Brain (organoid and tissue), 16 donors: ENCODE measurements at places on chromosomes 5 and 9.

GRCh38 chr9:28206280-28206679 is 633.0 kb upstream of the C9orf72 start:
- no peak for DNase-seq

DNA sequence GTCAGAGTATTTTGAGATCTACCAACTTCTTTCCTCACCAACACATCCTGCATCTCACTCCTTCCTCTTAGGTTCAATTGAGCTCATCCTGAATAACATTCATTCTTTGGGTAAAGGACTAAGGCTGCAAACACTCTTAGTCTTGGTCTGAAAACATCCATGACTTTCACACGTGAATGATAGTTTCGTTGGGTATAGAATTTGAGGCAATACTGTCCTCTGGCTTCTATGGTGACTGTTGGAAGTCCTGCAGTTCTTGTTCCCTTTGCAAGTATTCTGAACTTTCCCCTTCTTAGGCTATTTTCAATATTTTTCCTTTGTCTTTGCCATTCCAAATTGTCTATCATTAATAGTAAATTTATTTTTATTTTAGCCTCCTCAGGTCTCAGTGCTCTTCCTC is 185.4 kb downstream of the ROR2 start:
- no peak for DNase-seq

- DNase-seq: peak; percentile 14
Measured at GRCh38 chr9:104836235-104836634, 72.3 kb downstream of the NIPSNAP3B start.

DNA sequence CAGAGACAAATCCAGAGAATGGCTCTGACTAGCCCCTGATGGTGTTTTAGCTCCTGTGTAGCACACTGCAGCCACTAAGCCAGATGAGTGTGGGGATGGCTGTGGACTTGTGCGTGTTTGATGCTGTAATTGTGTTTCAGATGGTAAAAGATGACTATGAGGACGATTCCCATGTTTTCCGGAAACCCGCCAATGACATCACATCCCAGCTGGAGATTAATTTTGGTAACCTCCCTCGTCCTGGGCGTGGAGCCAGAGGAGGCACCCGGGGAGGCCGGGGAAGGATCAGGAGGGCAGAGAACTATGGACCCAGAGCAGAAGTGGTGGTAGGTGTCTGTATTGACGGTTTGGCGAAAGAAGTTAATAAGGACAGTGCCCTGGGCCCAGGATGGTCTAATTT is 38.0 kb downstream of the HABP4 start:
- DNase-seq: no peak

DNA sequence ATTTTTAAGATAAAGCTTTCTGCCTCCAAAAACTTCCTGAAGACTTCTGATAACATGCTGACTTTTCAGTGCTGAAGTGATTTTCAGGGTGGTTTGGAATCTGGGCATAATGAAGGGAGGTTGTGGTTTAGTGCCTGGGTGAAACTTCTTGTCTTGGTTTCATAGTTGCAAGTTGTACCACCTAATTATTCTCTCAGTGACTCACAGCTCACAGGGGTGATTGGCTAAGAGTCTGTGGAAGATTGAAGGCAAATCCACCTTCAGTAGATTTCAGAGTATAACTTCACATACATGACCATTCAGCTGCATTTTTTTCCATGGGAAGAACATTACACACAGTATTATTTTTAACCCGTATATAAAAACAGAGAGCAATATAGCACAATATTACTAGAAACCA is 199.9 kb downstream of the PTTG1 start:
- no peak for DNase-seq

GRCh38 chr9:79952401-79952800 is 380.6 kb downstream of the TLE4 start:
- no peak for DNase-seq
